ENCODE measurements at places on chromosomes 4 and X. TPM values are rescaled to one million over a fixed set of nuclear protein-coding genes. Genes with fewer than 3 reads are reported as not detected.
A peak's percentile ranks its signal among the peaks of the same experiment; 100 is the strongest.

GRCh38 chr4:56424697-56425514 lies 10.5 kb downstream of the PPAT start:
- H3K27me3 ChIP-seq: no peaks in the 10 kb centered on the region
- peaks cover 44% of the 10 kb centered on the region for H3K4me1 ChIP-seq
- no peak overlapping the region for H3K4me3 ChIP-seq
- H3K27ac ChIP-seq: no peak overlapping the region

- no peak overlapping the region for H3K4me3 ChIP-seq
- H3K27me3 ChIP-seq: peaks cover 7% of the 10 kb centered on the region
- no peaks in the 10 kb centered on the region for H3K36me3 ChIP-seq
- no peak overlapping the region for H3K27ac ChIP-seq
Measured at GRCh38 chr4:173584506-173584905, 54.5 kb upstream of the HAND2 start.

Gene CLIC2
- total RNA-seq: 4.7 TPM

DNA sequence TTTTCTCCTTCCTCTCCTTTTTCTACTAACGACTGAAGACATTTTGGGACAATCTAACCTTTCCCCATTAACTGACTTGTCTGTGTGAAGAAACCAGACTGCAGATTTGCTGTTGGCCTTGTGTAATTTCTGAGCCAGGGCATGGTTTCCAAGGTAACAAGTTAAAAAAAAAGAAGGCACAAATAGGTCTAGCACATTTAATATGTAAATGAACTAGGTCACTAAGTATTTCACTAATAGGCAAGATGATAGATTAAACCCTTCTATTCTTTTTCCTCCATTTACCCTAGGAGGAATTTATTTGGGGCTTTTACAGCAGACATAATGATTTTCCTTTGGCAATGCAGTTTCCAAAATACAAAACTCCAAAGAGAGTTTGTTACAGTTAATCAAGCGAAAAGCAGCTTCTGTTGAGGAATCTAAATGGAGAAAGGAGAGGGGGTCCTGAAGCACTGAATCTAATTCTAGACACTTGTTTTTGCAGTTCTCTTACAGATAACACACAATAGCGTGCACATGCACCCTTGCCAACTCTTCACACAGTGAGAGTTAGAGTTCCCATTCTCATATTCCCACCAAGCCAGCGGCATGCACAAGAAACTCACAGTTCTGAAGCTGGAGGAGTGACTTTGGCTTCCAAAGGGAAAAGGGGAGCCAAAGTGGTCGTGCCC lies 72.0 kb downstream of the TSPAN5 start:
- no peaks in the 10 kb centered on the region for H3K27me3 ChIP-seq
- peaks cover 1% of the 10 kb centered on the region for H3K36me3 ChIP-seq
- peaks cover 12% of the 10 kb centered on the region for H3K4me1 ChIP-seq
- H3K27ac ChIP-seq: no peak overlapping the region
- no peak overlapping the region for H3K4me3 ChIP-seq
- DNase-seq: no peak

Gene TLR1
- total RNA-seq: 3.2 TPM

- no peaks in the 10 kb centered on the region for H3K27me3 ChIP-seq
- no peak overlapping the region for H3K27ac ChIP-seq
- no peaks in the 10 kb centered on the region for H3K36me3 ChIP-seq
- no peak for DNase-seq
Measured at GRCh38 chr4:157896726-157897125, 276.1 kb downstream of the GASK1B start.

GRCh38 chr4:87030755-87031441 lies 96.1 kb downstream of the AFF1 start:
- no peak overlapping the region for H3K4me3 ChIP-seq
- H3K27ac ChIP-seq: no peak overlapping the region
- no peak for DNase-seq
- H3K36me3 ChIP-seq: no peaks in the 10 kb centered on the region
- H3K27me3 ChIP-seq: no peaks in the 10 kb centered on the region
- peaks cover 12% of the 10 kb centered on the region for H3K4me1 ChIP-seq

- no peak for DNase-seq
- H3K27ac ChIP-seq: no peak overlapping the region
- no peaks in the 10 kb centered on the region for H3K27me3 ChIP-seq
Measured at GRCh38 chr4:93237521-93237920, 591.0 kb upstream of the ATOH1 start.

Gene PABPC1L2B
- not detected for total RNA-seq

DNA sequence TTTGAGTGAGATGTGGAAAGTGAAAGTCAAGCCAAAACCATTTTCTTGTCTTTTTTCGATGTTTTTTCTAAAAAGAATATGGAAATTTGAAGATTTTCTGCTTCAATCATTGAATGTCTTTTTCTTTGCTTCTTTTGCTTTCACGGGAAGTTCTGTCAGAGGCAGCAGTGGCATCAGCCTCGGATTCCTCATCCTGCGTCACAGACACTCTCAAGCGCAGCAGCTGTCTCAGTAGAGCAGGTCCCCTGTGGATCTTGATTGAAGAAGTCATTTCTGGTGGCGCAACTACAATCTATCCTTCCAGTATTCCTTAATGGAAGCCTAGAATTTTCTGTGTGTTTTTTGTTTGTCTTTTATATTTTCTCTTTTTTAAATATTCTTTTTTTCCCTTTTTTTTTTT lies 52.7 kb upstream of the NEIL3 start:
- H3K4me1 ChIP-seq: no peaks in the 10 kb centered on the region
- H3K27ac ChIP-seq: no peak overlapping the region
- H3K36me3 ChIP-seq: no peaks in the 10 kb centered on the region
- no peak for DNase-seq

Gene HDX
- total RNA-seq: 1.3 TPM

Gene GYG2
- total RNA-seq: not detected

Gene SPANXD
- total RNA-seq: not detected

GRCh38 chrX:57134702-57135101 lies 2.5 kb downstream of the SPIN2A start:
- DNase-seq: no peak
- no peaks in the 10 kb centered on the region for H3K4me1 ChIP-seq
- no peak overlapping the region for H3K4me3 ChIP-seq
- H3K36me3 ChIP-seq: no peaks in the 10 kb centered on the region
- no peak overlapping the region for H3K27ac ChIP-seq
- peaks cover 11% of the 10 kb centered on the region for H3K27me3 ChIP-seq

GRCh38 chr4:168515222-168516011 lies 18.6 kb downstream of the PALLD start:
- no peaks in the 10 kb centered on the region for H3K27me3 ChIP-seq
- no peak overlapping the region for H3K4me3 ChIP-seq
- no peaks in the 10 kb centered on the region for H3K36me3 ChIP-seq
- H3K27ac ChIP-seq: no peak overlapping the region
- H3K4me1 ChIP-seq: peaks cover 29% of the 10 kb centered on the region

DNA sequence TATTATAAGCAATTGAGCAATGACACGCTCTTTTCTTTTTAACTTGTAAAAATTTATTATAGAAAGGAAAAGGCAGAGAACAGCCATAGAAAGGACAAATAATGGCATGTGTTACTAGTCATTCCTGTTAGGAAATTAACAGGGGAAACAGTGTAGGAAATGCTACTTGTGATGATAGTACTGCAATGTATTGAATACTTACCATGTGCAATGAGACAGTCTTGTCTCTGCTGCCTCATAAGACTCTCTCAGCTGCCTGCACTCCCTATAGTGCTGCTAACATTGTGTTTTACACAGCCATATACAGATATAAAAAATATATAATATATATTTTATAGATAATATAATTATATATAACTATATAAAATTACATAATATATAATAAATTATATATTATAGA lies 62.3 kb upstream of the SHOX start:
- DNase-seq: no peak
- no peaks in the 10 kb centered on the region for H3K4me1 ChIP-seq
- no peaks in the 10 kb centered on the region for H3K27me3 ChIP-seq
- no peak overlapping the region for H3K27ac ChIP-seq
- no peak overlapping the region for H3K4me3 ChIP-seq

DNA sequence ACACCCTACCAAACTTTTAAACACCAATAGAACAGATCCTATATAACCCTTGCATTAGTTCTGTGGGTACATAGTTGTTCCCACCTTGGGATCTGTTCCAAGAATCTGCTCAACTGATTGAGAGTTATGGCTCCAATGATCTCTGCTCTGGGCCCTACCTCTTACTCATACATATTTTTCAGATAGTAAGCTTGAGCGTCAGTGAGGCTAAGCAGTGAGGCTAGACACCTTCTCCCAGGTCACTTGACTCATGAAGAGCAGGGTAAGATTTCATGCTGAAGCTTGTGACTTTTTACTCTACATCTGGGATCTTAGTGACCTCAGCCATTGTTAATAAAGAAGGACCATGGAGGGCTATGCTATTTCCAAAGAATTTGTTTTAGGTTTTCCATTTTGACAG lies 23.1 kb upstream of the TNIP3 start:
- no peak for DNase-seq
- H3K27me3 ChIP-seq: peaks cover 3% of the 10 kb centered on the region
- peaks cover 3% of the 10 kb centered on the region for H3K36me3 ChIP-seq
- peak overlapping the region; percentile 17 for H3K27ac ChIP-seq
- H3K4me3 ChIP-seq: no peak overlapping the region
- H3K4me1 ChIP-seq: peaks cover 57% of the 10 kb centered on the region

GRCh38 chr4:16217300-16218051 lies 8.8 kb downstream of the TAPT1 start:
- H3K36me3 ChIP-seq: peaks cover 4% of the 10 kb centered on the region
- no peak for DNase-seq

Data from activated T-cell treated with anti-CD3 and anti-CD28 coated beads, Interleukin-2, amount 50 U/mL, for 72 hours (primary cell).